HT1080 (cell line): ENCODE measurements at places on chromosomes 2 and 18. TPM values are rescaled to one million over a fixed set of nuclear protein-coding genes. Genes with fewer than 3 reads are reported as not detected.

The NYAP2 gene
- total RNA-seq = not detected in 2 replicates

The IL1RL1 gene
- total RNA-seq = not detected in 2 replicates

GRCh38 chr2:160913323-160913722 is 246.9 kb upstream of the TANK start:
- DNase-seq = no peak

- DNase-seq = no peak
Measured at GRCh38 chr2:239803102-239803765, 221.9 kb downstream of the NDUFA10 start.
